AG20443 (cell line): ENCODE measurements at places on chromosomes 3 and 15.
A peak's percentile ranks its signal among the peaks of the same experiment; 100 is the strongest.

DNA sequence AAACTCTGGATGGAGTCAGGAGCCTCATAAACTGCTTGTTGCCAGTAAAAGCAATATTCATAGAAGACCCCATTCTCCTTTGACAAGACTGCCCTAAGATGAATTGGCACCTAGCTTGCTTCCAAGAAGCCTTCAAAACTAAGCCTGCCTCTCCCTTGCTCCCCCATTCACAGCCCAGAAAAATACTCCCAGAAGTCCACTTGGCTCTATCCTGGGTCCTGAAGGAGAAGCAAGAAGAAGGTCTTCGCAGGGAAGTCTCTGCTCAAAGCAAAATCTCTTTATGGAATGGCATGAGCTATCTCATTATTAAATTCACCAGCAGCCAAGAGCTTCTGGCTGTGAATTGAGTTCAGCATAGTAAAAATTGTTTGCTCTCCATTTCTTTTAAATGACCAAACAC is 230.2 kb upstream of the ARRDC4 start:
- DNase-seq = no peak

DNA sequence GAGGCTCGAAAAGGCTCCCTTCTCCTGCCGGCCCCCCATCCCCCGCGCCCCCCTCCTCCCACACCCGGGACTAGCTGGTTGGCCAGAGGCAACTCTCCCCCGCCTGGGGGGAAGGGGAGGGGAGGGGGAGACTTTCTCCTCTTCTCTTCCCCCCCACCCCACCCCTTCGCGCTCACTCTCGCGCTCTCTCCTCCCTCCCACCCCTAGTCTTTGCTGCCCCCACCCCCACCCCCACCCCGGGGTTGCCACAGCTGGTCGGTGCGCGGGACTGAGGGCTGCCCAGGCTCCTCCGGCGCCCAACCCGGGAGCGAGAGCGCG is 710 bp downstream of the MECOM start:
- DNase-seq = no peak

DNA sequence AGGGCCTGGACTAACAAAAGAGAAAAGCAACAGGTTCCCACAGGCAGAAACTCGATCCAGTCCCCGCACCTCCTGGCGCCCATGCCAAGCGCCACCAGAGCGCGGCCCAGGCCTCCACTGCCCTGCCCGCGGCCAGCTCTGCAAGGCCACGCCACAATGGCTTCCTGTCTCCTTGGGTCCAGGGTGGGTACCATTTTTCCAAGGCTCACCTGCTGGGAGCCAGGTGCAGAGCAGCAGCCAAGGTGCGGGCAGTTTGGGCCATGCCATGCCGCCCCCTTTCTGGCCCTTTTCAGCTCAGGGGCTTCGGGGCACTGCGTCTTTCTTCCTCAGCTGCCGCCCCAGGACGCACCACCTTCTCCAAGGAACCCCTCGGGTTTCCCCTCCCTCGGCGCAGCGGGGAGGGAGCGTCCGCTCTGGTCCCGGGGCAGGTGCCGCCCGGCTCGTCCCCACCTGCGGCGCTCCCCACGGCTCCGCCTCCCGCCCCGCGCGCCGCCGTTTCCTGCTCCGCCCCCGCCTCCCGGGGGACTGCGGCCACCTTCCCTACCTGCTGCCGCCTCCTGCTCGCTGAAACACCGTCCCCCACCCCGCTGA is at the start of gene ILDR1:
Gene ILDR1, minus strand, starts transcription at position 437 of the 591 bp plus-strand sequence. Its CDS starts 170 bp downstream, at position 267.
- no peak for DNase-seq

DNA sequence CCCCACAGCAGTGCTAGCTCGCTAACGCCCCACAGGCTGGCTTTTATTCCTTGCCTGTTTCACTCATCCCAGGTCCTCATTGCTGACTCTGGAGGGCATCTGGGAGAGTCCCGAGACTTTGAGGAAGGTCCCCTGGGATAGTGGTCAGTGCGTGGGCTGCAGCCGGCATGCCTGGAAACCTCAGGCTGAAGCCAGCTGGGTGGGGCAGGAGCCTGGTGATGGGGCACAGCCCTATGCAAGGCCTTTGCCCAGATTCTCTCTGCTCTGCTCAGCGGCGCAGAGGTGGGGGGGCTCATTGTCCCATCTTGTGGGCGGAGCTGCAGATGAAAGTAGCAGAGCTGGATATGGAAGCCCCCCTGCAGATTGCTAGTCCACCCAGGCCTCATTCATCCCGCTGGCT is 55.7 kb upstream of the SMAD6 start:
- peak; percentile 88 for DNase-seq

DNA sequence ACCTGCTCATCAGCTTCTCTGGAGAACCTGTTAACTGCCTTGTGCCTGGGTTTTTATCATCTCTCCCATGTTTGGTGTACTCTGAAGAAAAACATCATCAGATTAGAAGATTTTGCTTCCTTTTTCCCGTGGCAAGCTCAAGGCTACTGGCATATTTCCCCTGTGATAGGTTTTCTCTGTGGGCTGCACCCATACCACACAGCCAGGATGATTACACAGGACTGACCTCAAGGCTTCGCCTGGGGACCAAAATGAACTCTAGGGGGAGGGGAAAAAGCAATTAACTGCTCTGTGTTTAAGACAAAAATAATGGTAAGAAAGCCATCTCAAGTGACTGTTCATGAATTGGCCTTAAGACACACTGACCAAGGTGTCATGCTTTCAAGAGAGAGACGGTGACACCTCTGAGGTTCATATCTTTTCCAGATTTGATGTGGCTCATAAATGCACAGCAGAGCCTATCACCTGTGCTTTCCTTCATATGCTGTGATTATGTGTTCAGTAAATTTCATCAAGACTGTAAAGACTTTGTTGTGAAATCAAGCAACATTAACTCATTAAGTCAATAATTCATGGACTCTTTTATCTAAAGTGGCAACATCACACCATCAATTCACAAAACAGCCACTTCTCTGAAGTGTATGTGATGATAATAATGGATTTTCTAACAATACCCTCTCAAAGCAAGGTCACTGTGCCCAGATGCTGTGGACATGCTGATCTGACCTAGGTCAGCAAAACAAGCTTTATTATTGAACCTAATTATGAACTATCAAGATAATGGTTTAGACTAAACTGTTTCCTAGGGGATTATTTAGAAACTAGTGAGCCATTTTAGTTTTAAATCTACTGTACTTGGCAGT is 427.9 kb downstream of the WDR72 start:
- DNase-seq = no peak

- DNase-seq = no peak
Observed at GRCh38 chr3:65493938-65494337, 544.8 kb downstream of the MAGI1 start.

DNA sequence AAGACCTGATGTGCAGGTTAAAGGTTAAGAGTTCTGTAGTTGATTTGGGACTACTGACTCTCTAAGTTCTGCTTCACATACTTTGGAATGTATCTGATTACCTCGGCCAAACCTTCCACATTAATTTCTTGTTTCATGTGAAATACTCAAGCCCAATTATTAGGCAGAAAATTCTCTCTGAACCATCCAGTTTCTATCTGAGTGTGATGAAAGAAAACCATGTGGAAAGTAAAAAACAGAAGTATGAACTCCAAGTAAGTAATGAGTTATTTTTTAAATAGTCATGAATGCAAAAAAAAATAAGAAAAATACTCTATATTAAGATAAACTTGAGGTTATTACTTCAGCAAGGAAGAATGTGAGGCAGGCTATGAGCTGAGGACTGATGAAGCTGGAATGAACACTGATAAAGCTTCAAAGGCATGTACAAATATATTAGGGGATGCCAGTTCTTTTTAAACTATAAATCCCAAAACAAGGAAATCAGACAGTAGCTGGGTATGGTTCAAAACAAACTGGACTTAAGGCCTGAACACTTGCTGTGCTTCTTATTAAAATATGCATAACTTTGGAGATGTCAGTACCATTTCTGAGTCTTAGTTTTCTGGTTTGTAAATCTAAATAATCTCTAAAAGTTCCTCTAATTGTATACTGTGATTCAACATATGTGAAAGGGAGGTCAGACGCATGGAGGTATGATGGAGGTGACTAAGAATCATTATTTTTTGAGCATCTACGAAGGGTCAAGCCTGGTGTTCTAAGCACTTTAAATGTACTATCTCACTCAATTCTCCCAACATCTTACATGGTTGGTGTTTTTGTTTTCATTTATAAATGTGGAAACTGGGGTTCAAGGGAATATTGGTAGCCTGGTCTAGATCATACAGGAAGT is 59.6 kb downstream of the COL6A6 start:
- DNase-seq = peak; percentile 58

DNA sequence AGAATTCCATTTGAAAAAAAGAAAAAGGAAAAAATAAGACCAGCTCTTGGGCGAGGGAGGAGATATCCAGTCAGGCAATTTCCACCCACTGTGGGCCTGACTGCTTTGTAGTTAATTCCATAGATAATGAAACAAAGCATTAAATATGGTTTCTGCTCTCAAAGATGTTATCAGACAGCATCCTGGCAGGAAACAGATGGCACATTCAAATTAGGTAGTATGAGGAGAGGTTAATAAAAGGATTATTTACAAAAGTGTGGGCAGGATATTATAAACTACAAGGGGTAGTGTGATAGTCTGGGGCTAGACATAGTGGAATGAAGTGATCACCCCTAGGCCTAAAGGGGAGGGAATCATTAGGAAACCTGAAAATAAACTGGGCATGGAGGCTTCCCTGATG is 193.2 kb downstream of the CLSTN2 start:
- DNase-seq = no peak

GRCh38 chr3:144265542-144266100 is 294.0 kb downstream of the DIPK2A start:
- no peak for DNase-seq

GRCh38 chr15:30991255-30992235 is at the start of gene MTMR10:
TSS of gene MTMR10 (minus strand) at chr15:30991628. CDS start at chr15:30991506, 122 bp downstream.
- DNase-seq = peak; percentile 98
